ENCODE measurements at places on chromosomes 4 and X.

- no peak for DNase-seq
Measured at GRCh38 chr4:164136180-164136616, 617.7 kb upstream of the SMIM31 start.

DNA sequence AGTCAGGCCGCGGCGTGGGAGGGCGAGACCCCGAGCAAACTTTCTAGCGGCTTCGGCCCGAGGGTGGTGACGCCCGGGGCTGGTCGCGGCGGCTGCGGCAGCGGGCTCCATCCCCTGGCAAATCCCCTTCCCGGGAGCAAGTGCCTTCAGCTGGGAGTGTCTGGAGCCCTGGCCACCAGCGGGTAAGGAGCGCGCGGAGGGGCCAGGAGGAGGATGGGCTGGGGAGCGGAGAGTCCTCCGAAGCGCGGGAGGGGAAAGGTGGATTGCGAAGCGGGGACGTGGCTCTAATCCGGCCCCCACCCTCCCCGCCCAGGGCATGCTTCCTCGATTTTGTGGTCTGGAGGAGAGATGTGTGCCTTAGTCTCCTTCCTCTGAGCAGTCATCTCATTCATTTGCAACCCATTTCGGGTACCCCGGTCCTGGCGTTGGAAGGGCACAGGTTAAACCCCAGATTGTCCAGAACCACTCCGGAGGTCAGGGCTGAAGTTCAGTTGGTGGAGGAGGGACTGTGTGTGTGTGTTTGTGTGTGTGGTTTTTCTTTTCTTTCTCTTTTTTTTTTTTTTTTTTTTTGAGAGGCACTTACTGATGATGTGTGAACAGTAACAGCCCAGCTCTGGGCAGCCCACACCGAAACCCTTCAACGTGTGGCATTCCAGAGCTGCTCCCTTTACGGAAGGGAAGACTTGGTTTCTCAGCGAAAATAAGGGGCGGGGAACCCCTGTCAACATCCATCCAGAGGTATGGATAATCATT, 516 bp downstream of the SGMS2 start:
- no peak for DNase-seq

- no peak for DNase-seq
Measured at GRCh38 chrX:105458846-105459245, 238.4 kb upstream of the TEX13A start.

GRCh38 chr4:79922011-79922410, 151.0 kb downstream of the ANTXR2 start:
- no peak for DNase-seq

- no peak for DNase-seq
Measured at GRCh38 chrX:51568586-51568985, 50.1 kb downstream of the CENPVL3 start.

- no peak for DNase-seq
Measured at GRCh38 chr4:11768251-11768972, 339.7 kb upstream of the HS3ST1 start.

DNA sequence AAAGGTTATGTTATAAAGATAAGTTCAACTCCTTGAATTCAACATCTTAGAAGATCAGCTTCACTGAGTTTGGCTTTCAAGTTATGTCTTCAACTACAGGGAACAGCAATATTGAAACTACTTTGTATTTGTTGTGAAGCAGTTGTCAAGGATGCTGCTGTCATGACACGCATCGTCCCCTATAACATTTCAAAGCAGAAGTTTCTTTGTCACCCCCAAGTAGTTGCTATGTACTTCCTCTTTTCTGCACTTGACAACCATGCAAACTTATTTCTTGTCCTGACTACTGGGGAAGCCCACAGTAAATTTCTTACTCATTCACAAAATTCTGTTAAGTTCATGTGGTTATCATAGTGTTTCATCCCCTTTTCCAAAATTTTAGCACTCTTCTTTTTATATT, 14.3 kb downstream of the ANTXR2 start:
- DNase-seq = no peak

DNA sequence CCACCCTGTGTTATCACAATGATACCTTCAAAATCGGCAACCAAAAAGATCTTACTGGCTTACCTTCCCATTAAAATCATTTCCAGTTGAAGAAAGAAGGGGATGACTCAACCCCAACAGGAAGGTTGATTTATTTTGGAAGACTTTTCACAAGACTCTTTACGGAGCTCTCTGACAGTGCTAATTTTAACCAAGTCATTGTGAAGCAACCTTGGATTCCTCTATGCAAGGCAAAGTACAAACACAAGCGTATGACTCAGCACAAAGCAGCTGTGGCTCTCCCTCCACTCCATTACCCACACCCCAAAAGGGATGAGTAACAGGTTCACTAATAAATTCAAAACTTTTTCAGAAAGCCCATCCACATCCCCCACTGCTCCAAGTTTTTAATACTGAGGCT, 213.8 kb upstream of the FGF13 start:
- no peak for DNase-seq

GRCh38 chr4:122224348-122224747, 72.2 kb downstream of the BLTP1 start:
- DNase-seq = no peak

DNA sequence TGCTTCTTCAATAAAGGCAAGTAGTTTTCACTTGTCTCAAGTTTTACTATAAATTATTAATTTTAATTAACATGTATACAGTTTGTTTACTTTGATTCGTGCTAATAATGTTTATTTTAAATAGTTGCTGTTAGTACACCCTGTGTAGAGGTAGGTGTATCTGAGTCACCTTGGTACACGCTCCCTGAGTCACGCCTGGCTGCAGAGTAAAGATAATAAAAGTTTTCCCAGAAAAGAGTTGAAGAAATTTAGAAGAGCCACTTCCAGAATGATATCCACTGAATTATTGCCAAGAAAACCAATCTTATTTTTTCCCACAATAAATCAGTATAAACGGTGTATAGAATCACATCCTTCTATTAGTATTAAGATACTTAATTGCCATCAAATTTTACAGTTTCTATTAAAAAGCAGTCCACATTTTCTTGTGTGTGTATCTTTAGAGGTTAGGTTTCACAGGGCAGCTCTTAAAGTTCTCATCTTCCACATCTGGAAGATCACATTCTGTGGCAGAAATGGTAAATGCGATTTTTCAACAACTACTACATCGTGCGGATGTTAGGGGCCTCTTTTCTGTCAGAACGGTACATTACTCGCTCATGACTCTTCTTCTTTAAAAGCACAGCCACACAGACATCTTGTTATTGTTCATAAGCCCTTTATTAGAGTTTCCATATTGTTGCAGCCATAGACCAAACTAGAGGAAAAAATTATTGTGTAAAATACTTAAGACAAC, 55.4 kb downstream of the HADH start:
- no peak for DNase-seq

- DNase-seq = no peak
Measured at GRCh38 chrX:150035531-150035930, 97.2 kb upstream of the EOLA2 start.

- no peak for DNase-seq
Measured at GRCh38 chr4:86326400-86326799, 33.5 kb downstream of the MAPK10 start.

DNA sequence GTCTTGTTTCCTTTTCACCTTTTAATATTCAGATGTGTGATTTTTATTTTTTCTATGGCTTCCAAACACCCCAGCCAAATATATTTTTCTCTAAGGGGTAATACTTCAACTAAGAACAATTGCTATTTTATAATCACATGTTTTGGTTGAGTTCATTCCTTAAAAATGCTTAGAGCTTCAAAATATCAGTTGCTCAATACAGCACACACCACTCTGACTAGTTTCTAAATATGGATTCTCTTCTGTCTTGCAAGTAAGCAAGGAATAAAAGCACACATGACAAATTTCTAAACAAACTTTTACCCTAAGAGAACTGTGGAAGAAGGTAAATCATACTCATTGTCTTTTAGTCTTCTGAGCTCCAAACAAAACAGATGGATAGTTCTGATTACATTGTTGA, 27.2 kb downstream of the ANTXR2 start:
- DNase-seq = no peak

DNA sequence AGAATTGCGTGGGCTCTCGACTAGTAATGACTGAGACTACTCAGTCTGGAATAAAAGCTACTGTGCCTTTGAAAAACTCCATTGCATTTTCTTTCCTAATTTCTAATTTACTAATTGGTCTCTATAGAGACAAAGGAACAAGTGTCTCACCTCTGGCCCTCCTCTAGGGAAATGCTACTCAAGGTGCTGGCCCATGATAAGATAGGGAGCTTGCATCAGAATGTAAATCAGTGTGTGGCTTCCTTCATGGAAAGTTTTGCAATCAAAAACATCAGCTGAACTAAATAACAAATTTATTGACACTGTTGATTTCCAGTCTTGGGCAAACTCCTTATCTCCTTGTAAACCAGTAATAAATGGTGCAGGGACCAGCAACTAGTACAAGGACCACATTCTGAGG, 81.8 kb downstream of the SRPX start:
- DNase-seq = no peak

- no peak for DNase-seq
Measured at GRCh38 chr4:7068279-7068842, 497 bp upstream of the GRPEL1 start.

- DNase-seq = no peak
Measured at GRCh38 chr4:41156574-41156973, 57.8 kb downstream of the APBB2 start.

DNA sequence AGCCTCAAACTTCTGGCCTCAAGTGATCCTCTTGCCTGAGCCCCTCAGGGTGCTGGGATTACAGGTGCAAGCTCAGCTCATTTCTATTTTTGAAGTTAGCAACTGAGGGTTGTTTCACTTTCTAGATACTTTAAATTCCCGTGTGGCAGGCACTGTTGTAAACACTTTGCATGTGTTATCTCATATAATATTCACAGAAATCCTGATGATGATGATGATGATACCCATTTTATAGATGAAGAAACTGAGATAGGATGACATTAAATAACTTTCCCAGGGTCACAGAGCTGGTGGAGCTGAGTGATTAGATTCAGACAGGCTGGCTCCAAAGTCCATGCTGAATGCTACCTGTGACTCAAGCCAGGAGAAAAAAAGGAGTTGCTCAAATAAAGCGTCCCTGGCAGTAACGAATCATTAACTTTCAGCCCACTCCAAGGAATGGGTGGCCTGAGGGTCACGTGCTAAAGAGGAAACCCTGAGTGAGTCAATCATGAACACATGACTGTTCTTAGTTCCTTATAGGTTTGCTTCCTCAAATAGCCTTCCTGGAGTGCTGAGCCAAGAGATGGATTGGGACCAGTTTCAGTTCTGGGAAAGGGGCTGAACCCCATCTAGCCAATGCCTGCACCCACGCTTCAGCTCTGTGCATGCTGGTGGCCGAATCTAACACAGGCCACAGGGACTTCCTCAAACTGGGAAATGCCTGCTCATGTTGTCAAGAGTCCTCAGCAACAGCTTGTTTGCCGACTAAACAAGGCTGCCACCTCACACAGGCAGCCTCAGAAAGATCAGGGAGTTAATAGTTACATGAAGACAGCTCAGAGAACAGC, 52.8 kb downstream of the RBM47 start:
- peak; percentile 53 for DNase-seq

- DNase-seq = no peak
Measured at GRCh38 chr4:78481180-78481579, 70.4 kb upstream of the ANXA3 start.

DNA sequence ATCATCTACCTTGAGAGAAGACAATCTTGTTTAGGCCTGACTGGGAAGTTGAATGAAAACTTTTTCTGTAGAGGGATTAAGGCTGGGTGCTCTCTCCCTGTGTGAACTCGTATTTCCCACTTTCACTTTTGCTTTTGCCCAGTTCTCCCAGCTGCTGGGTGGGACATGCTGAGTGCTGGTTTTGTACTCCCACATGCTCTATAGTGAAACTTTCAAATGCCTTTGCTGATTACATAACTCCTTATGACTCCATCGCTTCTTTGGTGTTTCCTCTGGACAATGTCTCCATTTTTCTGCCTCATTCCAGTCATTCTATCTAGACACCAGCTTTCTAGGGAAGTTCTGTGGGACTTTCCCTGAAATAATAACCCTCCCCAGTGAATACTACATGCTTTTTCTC, 100.5 kb downstream of the CLNK start:
- DNase-seq = no peak

GRCh38 chr4:107655289-107655688, 64.7 kb downstream of the PAPSS1 start:
- DNase-seq = no peak

DNA sequence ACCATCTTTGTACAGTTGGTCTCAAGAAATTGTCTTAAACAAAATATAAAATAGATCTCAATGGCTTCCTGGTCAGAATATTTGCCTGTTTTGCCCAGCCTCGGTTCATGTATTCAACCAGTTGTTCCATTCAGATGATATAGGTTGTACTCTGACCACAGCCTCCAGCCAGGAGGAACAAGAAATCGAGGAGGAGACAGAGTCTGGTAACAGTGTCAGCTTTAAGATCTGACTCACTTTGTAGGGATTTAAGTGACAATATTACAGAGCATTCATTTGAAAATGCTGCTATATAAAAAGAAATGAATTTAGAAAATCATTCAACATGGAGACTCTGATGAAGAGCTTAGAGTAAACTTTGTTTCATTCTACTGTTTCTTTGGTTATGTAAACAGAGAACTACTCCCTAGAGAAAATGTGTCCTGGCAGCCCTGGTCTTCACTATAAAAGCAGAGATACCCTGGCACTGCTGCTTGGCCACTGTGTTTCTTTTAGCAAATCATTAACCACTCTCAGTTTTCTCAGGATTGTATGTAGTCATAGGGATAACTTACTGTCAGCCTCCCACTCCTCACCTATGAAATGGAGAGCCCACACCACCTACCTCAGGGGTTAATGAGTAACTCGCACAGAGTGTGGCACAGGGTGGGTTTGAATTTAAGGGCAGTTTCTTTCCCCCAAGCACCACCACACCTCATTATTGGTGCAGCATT, 53.5 kb downstream of the PAGE2 start:
- no peak for DNase-seq

GRCh38 chr4:38681281-38681991, 17.4 kb downstream of the KLF3 start:
- no peak for DNase-seq

DNA sequence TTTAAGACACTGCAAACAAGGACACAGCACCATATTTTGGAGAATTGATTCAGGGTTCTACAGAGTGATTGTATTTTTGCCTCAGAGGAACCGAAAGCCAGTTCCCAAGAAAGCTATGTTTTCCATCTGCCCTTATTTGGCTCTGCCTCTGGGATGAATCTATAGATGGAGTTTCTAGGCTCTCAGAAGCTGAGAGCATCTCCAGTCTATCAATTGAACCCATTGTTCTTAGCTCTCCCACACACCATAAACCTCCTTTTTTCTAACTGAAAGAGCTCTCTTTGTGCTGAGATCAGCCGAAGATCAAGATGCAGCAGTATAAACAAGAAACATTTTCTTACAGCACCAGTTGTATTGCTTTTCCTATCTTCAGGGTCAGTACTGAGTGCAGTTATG, 16.9 kb downstream of the PLP1 start:
- no peak for DNase-seq

GRCh38 chr4:32574803-32575202, 1854.6 kb downstream of the PCDH7 start:
- no peak for DNase-seq
